HEK293T (cell line): ENCODE measurements at places on chromosomes 7 and 10.

DNA sequence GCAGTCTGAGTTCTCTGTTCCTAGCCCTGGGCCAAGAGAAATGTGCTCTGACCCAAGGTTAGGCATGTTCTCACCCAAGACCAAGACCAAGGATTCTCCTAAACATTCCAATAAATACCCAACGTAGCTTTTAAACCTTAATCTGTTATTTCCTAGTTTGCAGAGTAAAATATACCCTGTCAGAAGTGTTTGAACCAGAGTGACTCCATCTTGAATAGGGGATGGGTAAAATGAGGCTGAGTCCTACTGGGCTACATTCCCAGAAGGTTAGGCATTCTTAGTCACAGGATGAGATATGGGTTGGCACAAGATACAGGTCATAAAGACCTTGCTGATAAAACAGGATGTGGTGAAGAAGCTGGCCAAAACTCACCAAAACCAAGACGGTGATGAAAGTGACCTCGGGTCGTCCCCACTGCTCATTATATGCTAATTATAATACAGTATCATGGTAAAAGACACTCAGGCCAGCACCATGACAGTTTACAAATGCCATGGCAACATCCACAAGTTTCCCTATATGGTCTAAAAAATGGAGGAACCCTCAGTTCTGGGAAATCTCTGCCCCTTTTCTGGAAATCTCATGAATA, 27.7 kb downstream of the PLXNA4 start:
- no peak for DNase-seq

DNA sequence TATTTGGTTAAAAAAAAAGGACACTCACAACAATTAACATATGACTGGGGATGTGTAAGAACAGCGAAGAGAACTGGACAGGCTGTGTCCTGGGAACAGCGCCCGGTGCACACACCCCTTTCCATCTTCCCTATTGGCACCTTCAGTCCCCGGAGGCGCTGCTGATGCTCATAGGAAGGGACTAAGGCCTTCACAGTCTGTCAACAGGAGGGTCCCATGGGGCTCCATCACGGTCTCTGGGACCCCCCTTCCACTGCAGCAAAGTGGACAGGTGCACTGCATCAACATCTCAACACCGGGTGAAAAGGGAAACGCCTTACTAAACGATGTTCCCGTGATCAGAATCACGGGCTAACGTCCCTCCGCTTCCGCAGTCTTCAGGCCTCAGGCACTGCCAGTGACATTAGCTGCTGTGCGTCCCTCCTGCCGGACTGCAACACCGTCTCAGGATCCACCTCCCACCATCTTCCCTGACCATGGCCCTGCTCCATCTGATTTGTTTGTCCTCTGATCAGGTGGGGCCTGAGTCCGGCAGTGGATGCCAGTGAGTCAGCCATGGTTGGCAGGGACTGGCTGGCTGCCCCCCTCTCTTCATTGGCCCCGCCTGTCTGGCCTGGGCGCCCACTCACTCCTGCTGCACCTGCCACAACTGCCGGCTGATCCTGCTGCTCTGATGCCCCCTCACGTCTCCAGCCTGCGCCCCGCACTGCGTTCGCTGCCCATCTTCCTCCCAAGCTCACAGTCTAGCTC, 614.7 kb downstream of the DNAJB6 start:
- no peak for DNase-seq

GRCh38 chr10:74748468-74749031, 77.8 kb upstream of the KAT6B start:
- no peak for DNase-seq

GRCh38 chr10:117130862-117131375, 7.2 kb downstream of the VAX1 start:
- DNase-seq: no peak

DNA sequence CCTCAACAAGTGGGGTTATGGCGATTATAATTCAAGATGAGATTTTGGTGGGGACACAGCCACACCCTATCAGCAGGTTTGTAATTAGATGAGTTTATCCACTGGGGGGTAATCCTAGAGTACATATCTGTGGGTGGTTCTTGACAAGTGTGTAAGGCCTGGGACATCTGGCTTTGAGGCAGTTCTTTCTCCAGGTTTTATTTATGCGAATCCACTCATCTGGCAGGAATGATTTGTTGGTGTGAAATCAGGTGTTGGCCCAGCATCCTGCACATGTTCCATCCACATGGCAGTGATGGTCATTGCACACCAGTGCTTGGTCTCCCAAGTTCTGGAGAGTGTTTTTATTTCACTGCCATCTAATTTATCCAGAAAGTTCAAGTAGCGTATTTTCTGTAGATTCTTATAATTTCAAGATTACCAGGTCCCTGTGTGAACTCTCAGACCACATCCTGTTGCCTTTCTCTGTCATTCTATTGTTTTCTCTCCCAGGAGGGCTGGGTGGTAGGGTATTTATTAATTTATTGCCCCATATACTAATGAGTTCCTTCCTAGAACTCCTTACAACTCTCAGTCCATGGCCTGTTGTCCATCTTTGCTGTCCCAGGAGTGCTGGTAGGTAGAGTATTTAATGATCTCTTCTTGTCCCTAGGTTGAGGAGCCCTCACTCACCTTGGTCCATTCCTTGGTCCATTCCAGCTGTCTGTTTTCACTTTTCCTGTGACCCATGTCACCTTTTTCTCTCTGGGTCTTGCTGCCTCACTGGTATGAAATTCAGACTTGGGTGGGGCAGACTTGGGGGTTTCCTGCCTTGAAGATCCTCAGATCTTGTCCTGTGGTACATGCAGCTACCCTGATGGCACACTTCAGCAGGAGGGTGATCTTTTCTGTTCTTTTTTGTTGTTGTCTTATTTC, 10.4 kb downstream of the RALA start:
- no peak for DNase-seq

GRCh38 chr10:48431871-48432270, 125.4 kb downstream of the MAPK8 start:
- DNase-seq: no peak

GRCh38 chr10:73991884-73992245, 6.1 kb upstream of the VCL start:
- no peak for DNase-seq

DNA sequence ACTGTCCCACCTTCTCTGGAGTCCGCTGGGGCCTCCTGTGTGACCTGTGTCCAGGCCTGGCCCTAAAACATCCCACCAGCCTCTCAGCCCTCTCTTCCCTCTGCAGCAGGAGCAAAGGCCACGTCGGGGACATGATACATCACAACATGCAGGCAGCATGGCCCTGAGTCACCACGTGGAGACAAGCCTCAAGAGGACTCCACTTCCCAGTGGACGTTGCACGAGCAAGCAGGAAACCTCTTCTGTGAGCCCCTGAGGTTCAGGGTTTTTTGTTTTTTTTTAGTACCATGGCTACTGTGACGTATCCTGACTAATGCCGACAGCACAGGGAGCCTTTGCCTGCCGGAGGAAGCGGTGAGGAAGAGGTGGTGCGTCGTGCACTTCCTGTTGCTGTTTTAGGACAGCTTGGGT, 165.9 kb downstream of the DNAJB6 start:
- DNase-seq: no peak

GRCh38 chr10:100306861-100307260, 20.4 kb upstream of the BLOC1S2 start:
- DNase-seq: no peak

GRCh38 chr10:52658112-52658511, 114.5 kb downstream of the MBL2 start:
- no peak for DNase-seq

- DNase-seq: no peak
These were observed 78.5 kb upstream of the PDCD4 start for GRCh38 chr10:110793128-110793812.

GRCh38 chr10:2049560-2049959, 312.2 kb upstream of the ADARB2 start:
- no peak for DNase-seq

- no peak for DNase-seq
These were observed 120.1 kb upstream of the PLXNA4 start for GRCh38 chr7:132696332-132696731.

- no peak for DNase-seq
These were observed 38.1 kb downstream of the UBE2H start for GRCh38 chr7:129914536-129915272.

DNA sequence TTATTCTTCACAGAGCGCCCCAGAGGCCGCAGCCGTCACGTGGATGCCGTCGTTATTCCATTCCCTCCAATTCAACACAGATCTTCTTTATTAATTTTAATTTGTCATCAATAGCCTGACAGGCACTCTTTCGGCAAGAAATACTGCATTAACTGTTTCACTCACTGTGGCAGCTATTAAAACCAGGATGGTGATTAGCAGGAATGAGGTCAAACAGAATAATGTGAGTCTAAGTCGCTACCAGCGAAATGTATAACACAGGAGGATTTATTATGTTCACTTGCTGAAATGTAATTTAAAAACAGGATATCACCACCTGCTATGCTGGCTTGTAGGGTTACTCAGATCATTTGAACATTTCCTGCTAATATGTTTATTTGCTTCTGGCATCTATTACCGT, 74.2 kb upstream of the MGMT start:
- no peak for DNase-seq

DNA sequence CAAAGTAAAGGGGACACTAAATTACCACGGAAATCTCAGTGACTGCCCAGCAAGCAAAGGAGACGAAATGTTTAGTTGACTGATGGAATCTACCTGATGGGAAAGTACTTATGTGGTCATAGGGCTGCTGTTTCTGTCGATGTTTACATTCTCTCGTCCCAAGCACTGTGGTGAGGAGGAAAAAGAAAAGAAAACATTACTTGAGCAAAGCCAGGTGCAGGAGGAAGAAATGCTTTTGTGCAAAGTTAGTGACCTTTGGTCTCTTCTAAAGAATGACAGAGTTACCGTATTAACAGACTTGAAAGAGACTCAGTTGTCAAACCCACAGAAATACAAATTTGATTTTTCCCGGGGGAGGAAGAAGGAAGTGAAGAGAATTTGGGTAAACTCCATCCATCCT, 43.3 kb upstream of the FMC1 start:
- no peak for DNase-seq

DNA sequence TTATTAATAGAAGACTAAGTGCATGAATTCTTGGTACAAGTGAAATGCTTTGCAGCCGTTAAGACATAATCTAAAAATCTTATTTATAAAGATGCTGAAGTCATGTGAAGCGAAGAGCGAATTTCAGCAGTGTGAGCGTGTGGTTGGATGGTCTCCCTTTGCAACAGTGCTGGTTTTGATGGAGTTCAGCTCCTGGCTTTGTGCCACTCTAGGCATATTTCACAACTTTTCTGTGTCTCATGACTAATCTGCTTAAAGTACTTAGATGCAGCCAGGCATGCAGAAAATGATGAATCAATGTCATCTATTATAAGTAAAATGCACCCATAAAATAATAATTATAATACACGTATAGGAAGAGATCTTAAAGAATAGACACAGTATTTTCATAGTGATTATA, 107.2 kb upstream of the TCERG1L start:
- no peak for DNase-seq

DNA sequence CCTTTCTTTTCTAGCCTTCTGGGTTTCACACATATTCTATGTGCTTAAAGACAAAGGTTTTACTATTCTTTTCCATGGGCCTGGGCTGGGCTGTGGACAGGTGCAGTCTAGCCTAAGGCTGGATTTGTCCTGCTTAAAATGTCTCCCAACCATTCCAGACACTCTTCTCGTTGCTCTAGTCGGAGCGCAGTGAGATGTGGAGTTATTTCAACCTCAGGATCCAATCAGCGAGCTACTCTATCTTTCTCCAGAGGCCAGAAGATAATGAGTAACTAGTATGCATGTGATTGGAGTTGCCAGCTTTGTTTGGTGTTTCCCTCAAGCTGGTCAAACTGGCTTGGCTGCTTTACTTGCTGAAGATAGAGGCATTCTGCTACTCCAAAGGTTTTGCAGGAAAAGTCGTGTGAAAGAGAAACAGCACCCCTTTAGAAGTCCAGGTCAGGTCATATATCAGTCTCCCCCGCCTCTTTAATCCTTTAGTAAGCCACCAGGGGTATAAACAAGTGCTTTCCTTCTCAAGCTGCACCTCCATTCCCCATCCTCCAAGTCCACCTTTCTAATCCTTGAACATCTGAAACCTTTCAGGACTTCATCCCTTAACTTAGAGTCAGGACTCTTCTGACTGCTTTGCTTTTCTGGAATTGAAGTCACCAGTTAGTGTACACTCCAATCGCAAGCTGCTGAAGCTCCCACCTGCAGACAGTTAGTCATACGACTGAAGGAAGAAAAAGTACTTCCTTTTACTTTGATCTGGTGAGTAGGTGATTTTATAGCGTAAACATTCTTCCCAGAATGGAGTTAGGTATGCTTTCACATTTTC, 78.8 kb downstream of the DNMBP start:
- no peak for DNase-seq

DNA sequence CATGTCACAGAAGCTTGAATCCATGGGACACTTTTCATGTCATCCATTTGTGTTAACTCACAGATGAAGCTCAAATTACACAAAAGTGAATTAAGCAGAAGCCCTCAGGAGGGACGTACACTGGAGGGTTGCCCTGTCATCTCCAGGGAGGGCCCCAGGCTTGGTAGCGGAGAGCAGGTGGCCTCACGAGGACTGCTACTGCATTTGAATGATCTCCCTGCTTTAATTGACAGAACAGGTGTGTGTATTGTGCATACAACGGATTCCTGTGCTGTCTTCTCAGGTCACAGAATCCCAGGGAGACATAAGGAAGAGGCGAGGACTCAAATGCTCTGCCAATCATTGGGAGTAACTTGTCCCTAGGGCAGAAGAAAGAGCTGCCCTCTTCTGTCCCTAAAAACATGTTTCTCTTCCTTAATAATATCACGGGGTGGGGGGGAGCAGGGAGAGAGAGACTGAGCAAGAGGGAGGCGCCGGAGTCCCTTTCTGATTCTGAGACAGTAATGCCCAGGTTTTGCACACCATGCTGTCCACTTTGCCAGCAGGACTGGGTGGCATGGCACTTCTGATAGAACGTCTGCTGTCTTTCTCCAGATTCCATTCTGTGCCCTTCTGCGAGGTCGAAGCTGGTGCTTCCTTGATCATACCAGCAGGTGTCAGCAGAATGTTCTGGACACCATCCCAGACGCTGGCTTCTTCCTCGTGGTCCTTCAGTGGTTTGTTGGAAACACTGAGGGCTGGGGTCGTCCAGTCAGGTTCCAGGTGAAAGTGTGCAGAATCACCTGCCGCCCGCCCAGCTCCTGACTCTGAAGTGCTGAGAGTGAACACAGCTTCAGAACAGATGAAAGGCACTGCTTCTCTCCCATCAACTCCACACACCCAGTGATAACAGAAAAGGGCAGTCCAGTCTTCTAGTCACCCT, 26.2 kb upstream of the RASGEF1A start:
- DNase-seq: peak; percentile 68

- no peak for DNase-seq
These were observed 15.6 kb upstream of the ZNF25 start for GRCh38 chr10:37992083-37992482.

GRCh38 chr10:117996709-117997108, 50.0 kb downstream of the RAB11FIP2 start:
- no peak for DNase-seq
